ENCODE measurements at places on chromosomes 12 and 14. TPM values are rescaled to one million over a fixed set of nuclear protein-coding genes. Genes with fewer than 3 reads are reported as not detected.

- H3K4me1 ChIP-seq: peaks cover 14% of the 10 kb centered on the region
- no peaks in the 10 kb centered on the region for H3K27me3 ChIP-seq
- no peak for DNase-seq
- no peak overlapping the region for H3K4me3 ChIP-seq
- H3K27ac ChIP-seq: no peak overlapping the region
- H3K36me3 ChIP-seq: peaks cover 5% of the 10 kb centered on the region
Observed at GRCh38 chr12:103819892-103820291, 21.1 kb downstream of the NT5DC3 start.

Gene TAMALIN
- 0.39 TPM for total RNA-seq

DNA sequence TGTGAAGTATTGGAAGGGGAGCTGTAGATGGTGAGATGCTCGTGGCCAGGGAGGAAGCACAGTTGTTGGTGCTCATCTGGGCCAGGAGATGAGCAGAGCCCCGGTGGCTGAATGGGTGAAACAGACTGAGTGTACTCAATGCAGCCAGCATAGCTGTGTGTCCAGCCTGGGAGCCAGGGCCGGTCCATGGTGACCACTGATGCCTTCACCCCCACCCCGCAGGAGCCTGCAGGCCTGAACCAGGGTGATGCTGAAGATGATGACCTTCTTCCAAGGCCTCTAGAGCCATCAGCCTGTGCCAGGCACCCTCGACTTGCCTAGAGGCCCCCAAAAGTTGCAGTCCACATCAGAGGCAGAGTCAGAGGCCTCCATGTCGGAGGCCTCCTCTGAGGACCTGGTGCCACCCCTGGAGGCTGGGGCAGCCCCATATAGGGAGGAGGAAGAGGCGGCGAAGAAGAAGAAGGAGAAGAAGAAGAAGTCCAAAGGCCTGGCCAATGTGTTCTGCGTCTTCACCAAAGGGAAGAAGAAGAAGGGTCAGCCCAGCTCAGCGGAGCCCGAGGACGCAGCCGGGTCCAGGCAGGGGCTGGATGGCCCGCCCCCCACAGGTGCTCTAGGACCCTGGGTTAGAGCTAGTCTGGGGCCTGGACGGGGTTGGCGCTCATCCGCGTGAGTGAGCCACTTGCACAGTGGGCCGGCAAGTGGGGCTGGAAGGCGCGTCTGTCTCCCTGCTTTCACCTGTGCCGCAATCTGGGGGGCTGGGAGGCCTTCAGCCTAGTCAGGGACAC, 3.0 kb downstream of the TNFAIP2 start:
- H3K4me3 ChIP-seq: peak overlapping the region; percentile 62
- no peaks in the 10 kb centered on the region for H3K36me3 ChIP-seq
- no peaks in the 10 kb centered on the region for H3K27me3 ChIP-seq
- peaks cover 51% of the 10 kb centered on the region for H3K4me1 ChIP-seq

Gene PRIMA1
- total RNA-seq: 0.07 TPM

Gene RASAL1
- total RNA-seq: not detected

DNA sequence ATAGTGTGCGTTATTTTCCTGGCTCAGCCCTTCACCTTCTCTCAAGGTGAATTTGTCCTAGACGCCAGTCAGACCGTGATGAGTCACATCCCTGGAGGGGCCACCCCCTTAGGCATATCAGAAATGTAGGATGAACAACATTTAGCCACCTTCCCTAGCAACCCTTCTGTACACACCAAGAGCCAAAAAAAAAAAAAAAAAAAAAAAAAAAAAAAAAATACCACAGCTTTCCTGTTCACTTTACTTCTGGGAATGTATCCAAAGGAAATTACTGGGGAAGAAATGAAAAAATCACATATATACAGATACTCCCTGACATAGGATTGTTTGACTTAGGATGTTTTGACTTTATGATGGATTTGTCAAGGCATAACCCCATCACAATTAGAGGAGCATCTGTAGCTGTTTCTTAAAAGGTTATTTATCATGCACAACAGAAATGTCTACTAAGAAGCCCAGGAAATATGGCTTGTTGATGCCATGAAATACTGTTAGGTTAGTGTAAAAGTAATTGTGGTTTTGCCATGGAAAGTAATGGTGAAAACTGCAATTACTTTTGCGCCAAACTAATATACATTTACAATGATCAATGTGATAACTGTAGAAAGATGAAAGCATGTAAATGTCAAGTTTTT, 68.2 kb upstream of the BDKRB2 start:
- H3K27ac ChIP-seq: no peak overlapping the region
- no peak overlapping the region for H3K4me3 ChIP-seq
- H3K4me1 ChIP-seq: no peaks in the 10 kb centered on the region
- no peaks in the 10 kb centered on the region for H3K36me3 ChIP-seq

DNA sequence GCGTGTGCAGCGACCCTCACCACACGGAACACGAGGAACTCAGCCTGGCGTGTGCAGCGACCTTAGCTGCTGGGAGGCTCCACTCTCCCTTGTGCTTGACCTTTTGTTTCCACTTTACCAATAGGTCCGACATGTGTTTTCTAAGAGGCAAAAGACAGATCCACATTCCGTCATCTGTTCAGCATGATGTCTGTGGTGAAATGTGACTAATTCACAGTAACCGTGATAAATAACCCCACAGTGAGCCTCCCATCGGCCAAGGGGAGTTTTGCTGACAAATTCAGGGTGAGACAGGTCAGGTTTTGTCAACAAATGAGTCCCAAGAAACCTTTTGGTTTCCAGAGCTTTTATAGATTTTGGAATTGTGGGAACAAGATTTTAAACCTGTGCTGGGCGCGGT, 55.9 kb downstream of the MOK start:
- H3K4me3 ChIP-seq: no peak overlapping the region
- H3K36me3 ChIP-seq: no peaks in the 10 kb centered on the region
- H3K27me3 ChIP-seq: no peaks in the 10 kb centered on the region
- no peaks in the 10 kb centered on the region for H3K4me1 ChIP-seq
- DNase-seq: no peak
- no peak overlapping the region for H3K27ac ChIP-seq

Gene CIT
- 25.0 TPM for total RNA-seq

DNA sequence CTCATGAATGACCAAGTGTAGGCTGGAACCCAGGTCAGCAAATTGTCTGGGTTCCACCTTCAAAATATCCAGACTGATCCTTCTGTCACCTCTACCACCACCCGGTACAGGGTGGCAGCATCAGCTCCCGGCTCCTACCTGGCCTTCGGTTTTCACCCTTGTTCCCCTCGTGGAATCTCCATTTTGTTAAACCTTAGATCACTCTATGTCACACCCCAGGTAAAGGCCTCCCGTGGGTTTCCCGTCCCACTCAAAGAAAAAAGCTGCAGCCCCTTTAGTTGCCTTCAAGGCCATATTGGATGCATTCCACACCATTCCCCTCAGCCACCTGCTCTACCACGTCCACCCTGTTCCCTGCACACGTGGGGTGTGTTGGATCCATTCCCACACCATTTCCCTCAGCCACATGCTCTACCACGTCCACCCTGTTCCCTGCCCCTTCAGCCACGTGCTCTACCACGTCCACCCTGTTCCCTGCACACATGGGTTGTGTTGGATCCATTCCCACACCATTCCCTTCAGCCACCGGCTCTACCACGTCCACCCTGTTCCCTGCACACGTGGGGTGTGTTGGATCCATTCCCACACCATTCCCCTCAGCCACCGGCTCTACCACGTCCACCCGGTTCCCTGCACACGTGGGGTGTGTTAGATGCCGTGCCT, 23.8 kb downstream of the SLC6A13 start:
- H3K27ac ChIP-seq: no peak overlapping the region
- no peaks in the 10 kb centered on the region for H3K4me1 ChIP-seq
- no peaks in the 10 kb centered on the region for H3K36me3 ChIP-seq
- peaks cover 31% of the 10 kb centered on the region for H3K27me3 ChIP-seq

Gene CBLN3
- total RNA-seq: 2.4 TPM

DNA sequence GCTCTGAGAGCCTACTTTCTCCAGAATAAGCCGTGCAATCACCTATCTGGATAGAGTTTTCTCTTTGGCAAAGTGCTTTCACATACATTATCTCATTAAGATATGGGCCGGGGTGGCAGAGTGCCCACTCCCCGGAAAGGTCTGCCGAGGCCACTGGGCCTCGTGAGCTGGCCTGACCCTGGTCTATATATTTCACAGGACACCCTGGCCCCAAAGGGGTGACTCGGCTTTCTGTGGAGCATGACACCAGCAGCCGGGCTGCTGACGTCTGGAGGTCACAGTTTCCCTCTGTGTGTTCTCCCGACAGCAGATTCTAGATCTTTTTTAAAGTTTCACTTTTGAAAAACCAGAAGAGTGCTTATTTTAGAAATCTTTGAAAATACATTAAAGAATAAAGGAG, 27.9 kb upstream of the ATP2A2 start:
- peaks cover 6% of the 10 kb centered on the region for H3K36me3 ChIP-seq
- peaks cover 8% of the 10 kb centered on the region for H3K4me1 ChIP-seq
- no peak for DNase-seq
- no peak overlapping the region for H3K27ac ChIP-seq
- H3K4me3 ChIP-seq: no peak overlapping the region
- no peaks in the 10 kb centered on the region for H3K27me3 ChIP-seq

Gene IL22
- total RNA-seq: not detected

DNA sequence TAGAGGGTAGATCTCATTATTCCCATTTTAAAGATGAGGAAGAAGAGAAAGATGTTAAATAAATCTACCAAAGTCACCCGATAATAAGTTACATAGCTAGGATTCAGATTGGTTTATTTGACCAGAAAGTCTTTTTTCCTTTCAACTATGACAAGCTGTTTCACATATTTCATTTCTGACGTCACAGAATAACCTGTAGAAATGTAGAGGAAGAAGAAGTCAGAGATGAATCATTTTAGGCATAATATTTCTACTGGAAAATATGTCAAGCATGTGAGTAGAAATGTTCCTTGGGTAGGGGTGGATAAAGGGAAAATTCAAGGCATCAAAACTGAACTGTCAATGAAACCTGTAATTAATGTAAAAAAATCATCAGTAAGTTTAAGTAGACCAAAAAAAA, 107.0 kb downstream of the MGST1 start:
- H3K4me3 ChIP-seq: no peak overlapping the region
- no peaks in the 10 kb centered on the region for H3K36me3 ChIP-seq
- H3K4me1 ChIP-seq: no peaks in the 10 kb centered on the region
- no peaks in the 10 kb centered on the region for H3K27me3 ChIP-seq
- DNase-seq: peak; percentile 9

DNA sequence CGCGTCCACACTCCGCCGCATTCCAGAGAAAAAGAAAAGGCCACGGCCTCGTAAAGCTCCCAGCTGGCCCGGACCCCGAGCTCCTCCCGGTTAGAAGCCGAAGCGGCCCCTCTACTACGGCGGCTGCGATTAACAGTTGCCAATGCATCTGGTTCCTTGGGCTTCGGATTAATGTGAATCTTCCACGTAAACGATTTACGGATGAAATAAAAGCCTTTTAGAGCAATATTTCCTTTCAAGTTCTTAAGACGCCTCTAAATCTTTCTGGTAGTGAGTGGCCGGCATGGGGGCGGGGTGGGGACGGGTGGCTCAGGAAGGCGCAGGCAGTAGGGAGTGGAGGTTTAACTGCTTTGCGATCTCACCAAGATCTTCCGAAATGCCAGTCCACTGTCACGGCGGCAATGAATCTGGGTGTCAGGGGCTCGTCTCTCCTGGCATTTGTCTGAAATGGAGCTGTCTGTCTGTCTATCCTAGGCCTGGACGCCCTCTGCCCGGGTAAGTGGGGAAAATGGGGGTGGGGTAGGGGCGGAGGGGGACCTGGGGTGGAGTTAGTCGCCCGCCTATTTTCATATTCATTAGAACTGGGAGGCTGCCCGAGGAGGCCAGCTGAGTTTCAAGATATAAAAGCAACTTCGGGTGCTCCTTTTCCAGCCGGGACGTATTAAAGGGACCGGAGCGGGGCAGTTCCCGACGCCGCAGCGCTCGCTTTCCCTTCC, 413 bp upstream of the ALX1 start:
- no peak for DNase-seq
- no peak overlapping the region for H3K27ac ChIP-seq
- H3K4me1 ChIP-seq: no peaks in the 10 kb centered on the region
- no peaks in the 10 kb centered on the region for H3K36me3 ChIP-seq
- no peaks in the 10 kb centered on the region for H3K27me3 ChIP-seq

GRCh38 chr14:21101802-21102413, 1.0 kb downstream of the TMEM253 start:
- no peak for DNase-seq
- H3K4me1 ChIP-seq: peaks cover 45% of the 10 kb centered on the region
- peak overlapping the region; percentile 84 for H3K4me3 ChIP-seq
- no peaks in the 10 kb centered on the region for H3K36me3 ChIP-seq

Gene PIANP
- total RNA-seq: not detected

Gene ASPG
- total RNA-seq: 0.05 TPM

Gene POTEM
- not detected for total RNA-seq

- no peak overlapping the region for H3K4me3 ChIP-seq
- H3K4me1 ChIP-seq: no peaks in the 10 kb centered on the region
- H3K27me3 ChIP-seq: no peaks in the 10 kb centered on the region
- H3K27ac ChIP-seq: no peak overlapping the region
- DNase-seq: no peak
- H3K36me3 ChIP-seq: no peaks in the 10 kb centered on the region
Observed at GRCh38 chr12:24537083-24537860, 411.6 kb downstream of the BCAT1 start.

Gene MYF6
- total RNA-seq: not detected
